ENCODE measurements at places on chromosomes 1 and 21.

DNA sequence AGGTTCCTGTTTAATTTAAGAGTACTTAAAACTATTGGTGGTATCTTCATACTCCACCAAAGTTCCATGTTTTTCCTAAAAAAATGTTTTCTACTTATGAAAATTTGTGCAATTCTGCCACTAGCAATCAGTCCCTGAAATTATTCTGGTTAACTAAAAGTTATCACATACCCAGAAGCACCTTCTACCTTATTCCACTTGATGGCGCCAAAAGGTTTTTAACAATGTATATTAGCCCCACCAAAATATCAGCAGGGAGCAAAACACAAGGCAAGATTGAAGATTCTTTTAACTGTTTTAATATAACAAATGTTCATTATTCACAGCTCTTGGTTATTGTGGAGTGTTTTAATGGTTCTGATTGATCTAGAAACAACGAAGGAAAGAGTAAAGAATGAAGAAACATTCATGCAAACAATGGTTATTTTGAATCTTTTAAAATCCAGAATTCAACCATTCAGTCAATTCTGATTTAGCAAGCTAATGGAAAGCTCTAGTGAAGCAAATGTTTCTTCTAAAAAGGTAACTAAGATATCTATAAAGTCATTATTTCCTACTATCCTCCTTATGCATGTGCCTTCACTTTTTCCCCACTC is 67.2 kb downstream of the TTLL7 start:
- peak; percentile 66 for DNase-seq

GRCh38 chr1:179177182-179177581 is 52.3 kb downstream of the ABL2 start:
- DNase-seq, result peak; percentile 23

DNA sequence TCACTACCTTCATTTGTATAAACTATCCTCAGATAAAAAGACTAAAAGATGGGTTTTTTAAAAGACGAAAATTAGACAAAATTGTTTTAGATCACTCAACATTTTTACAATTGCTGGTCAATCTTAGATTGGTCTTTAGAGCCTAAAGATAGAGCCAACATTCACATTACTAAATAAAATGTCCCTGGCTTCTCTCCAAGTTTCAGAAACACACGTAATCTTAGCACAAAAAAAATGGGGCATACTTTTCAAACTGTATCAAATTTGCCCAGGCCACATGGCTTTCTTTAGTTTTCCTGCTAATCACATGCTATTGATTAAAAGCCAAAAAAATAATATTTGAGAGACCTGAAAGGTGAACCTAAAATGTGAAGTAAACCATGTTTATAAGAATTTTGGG is 288.1 kb downstream of the DPYD start:
- no peak for DNase-seq

GRCh38 chr1:116415699-116416533 is 42.9 kb downstream of the ATP1A1 start:
- peak; percentile 57 for DNase-seq

DNA sequence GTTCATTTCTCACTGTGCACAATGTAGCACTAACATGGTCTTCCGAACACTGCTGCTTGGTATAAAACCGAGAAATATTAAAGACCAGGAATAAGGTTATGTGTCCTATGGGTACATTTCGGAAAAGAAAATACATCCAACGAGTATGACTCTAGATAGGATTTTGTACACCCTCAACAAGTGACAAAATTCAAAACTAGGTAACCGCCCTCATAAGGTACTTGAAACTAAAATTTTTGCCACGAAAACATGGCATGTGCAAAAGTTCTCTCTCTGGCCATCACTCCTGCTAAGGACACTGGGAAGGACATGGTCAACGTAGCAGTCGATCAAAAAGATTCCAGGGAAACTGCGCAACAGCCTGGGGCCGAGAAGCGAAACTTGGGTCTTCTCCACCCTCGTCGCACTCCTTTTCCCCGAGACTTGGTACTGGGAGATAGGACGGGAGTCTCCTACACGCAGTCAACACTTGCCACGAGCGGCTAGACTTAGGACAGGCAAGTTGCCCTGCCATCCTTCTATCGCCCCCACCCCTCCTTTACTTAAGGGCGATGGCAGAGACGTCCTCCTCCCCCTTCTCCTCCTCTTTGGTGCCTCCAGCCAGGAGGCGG is 338 bp upstream of the TOR1AIP1 start:
- DNase-seq, result peak; percentile 98

DNA sequence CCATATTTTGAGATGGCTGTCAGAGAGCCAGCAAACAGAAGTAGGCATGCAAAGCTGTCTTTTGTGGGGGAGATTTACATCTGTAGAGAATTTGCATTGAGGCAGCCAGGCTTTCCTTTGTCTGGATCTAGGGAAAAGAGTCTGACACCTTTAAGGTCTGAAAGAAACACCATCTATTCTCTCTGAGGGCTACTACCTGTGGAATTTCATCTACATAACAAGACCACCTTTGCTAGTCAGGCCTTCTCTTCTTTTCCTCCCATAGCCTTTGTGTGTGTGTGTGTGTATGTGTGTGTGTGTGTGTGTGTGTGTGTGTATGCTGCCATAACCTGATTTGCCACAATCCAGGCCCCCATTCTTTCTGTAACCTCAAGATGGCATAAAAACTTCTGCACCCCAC is 28.4 kb upstream of the DMRTB1 start:
- no peak for DNase-seq

DNA sequence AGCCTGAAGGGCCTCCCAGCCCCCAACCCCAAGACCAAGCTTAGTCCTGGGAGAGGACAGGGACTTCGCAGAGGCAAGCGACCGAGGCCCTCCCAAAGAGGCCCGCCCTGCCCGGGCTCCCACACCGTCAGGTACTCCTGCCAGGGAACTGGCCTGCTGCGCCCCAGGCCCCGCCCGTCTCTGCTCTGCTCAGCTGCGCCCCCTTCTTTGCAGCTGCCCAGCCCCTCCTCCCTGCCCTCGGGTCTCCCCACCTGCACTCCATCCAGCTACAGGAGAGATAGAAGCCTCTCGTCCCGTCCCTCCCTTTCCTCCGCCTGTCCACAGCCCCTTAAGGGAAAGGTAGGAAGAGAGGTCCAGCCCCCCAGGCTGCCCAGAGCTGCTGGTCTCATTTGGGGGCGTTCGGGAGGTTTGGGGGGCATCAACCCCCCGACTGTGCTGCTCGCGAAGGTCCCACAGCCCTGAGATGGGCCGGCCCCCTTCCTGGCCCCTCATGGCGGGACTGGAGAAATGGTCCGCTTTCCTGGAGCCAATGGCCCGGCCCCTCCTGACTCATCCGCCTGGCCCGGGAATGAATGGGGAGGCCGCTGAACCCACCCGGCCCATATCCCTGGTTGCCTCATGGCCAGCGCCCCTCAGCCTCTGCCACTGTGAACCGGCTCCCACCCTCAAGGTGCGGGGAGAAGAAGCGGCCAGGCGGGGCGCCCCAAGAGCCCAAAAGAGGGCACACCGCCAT is 21.9 kb upstream of the ARF1 start:
- no peak for DNase-seq

DNA sequence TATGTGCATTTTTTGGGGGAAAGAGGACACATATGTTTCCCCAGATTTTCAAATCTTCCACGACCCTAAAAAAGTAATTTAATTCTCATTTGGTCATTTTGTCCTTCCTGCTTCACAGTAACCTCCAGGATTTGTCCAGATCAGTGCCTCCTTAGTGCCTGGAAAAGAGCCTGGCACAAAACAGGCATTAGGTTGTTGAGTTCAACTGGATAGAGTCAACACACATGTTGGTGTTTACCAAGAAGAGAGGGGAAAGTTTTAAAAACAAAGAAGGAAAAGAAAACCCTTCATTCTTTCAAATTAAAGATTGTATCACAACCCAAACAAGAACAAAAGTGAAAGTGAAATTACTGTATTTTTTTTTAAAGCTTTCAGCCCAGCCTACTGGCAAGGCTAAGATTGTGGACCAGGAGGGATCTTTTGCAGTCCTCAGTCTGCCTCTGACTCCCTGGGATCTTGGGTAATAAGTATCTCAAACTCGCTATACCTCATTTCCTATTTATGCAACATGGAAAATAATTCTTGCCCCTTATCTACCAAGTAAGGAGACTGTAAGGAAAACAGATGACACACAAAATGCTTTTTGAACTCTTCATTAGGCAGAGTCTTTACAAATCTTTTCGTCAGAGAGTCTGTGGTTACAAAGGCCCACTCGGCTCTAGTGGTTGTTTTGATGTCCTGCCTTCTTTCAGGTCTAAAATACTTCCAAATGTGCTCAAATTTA is 57.8 kb downstream of the ZNF281 start:
- no peak for DNase-seq

DNA sequence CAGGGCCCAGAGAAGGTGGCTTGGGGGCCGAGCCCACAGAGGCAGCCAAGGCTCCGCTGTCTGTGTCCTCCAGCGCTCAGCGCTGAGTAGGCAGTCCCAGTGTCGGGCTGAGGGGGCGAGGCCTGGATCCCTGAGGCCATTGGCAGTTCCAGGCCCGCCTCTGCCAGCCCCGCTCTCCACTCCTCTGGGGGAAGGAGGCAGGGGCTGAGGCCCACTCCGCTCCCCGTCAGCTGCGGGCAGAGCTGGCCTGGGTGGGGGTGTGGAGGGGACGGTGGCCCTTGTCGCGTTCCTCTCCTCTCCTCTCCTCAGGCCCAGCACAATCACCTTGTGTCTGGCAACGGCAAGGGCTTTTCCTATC is 132.8 kb downstream of the CASZ1 start:
- peak; percentile 69 for DNase-seq

GRCh38 chr21:32184485-32184884 is 94.4 kb downstream of the MIS18A start:
- no peak for DNase-seq

GRCh38 chr1:88327391-88328267 is 356.4 kb upstream of the PKN2 start:
- peak; percentile 51 for DNase-seq

DNA sequence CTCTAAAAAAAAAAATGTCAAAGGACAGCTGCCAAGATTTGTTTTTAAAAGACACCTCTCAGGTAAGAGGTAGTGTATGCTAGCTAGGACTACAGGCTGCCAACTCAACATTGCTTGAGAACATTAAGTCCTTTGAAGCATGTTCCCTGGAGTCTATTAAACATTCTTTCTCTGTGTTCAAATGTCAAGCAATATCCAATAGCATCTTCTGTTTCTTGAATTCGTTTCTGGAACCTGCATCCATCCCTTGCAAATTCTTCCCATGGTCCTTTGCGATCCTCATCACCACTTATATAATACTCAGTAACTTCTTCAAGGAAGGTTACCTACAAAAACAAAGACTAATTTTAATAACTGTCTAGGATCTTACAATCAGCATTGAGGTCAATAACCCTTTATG is 5.6 kb downstream of the PPP1R15B start:
- no peak for DNase-seq

- no peak for DNase-seq
Measured at GRCh38 chr1:63320022-63320721, 2.2 kb upstream of the FOXD3 start.

DNA sequence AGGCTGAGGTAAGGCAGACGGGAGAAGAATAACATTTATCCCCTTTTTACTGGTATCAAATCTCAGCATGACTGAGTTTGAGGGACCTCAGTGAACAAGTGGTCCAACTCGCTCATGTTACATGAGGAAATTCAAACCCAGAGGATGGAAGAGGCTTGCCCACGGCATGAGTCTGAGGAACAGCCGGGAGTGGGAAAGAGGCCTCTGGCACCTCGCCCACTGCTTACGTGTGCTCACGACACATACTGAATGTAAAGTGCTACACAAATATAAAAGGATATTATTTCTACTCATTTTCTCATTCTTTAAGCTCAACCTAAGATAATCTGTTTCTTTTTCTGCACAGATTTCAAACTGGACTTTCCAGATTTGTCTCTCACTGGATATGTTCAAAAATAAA is 14.7 kb downstream of the BEND5 start:
- DNase-seq, result peak; percentile 23

DNA sequence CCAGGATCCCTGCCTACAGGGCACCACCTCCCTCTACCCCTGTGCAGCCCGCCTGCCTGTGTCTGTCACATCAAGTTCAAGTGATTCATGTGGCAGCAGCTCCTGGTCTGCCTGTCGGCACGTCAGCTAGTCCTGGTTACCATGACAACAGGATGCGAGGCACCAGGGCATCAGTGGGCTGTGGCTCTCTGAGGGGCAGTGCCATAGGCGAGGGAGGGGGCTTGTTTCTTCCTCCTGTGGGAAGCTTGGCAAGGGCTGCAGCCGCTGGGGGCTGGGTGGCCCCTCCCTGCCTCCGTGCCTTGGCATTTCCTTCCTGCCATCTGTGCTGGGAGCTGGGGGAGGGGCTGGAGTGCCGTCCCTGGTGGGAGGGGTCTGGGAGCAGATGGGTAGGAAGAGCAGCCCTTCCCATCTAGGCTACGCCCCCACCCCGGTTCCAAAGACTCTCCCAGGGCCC is 43.1 kb downstream of the FOXO6 start:
- peak; percentile 63 for DNase-seq

- no peak for DNase-seq
Measured at GRCh38 chr1:207745285-207745684, 6.6 kb upstream of the CD46 start.

GRCh38 chr21:43829161-43829560 is 35.9 kb upstream of the AGPAT3 start:
- no peak for DNase-seq

DNA sequence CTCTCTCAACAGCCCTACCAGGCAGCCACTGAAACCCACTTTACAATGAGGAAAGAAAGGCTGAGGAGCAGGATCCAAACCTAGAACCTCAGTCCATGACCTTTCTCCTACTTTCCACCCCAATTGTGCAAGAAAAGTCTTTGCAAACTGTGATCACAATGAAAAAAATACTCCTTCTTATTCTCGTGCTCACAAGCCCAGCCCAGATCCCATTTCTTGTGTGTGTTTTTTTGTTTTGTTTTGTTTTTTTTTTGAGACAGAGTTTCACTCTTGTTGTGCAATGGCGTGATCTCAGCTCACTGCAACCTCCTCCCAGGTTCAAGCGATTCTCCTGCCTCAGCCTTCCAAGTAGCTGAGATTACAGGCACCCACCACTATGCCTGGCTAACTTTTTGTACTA is 97.7 kb downstream of the CRYAA start:
- DNase-seq, result no peak

- no peak for DNase-seq
Measured at GRCh38 chr1:188642704-188643103, 1814.0 kb downstream of the PLA2G4A start.

DNA sequence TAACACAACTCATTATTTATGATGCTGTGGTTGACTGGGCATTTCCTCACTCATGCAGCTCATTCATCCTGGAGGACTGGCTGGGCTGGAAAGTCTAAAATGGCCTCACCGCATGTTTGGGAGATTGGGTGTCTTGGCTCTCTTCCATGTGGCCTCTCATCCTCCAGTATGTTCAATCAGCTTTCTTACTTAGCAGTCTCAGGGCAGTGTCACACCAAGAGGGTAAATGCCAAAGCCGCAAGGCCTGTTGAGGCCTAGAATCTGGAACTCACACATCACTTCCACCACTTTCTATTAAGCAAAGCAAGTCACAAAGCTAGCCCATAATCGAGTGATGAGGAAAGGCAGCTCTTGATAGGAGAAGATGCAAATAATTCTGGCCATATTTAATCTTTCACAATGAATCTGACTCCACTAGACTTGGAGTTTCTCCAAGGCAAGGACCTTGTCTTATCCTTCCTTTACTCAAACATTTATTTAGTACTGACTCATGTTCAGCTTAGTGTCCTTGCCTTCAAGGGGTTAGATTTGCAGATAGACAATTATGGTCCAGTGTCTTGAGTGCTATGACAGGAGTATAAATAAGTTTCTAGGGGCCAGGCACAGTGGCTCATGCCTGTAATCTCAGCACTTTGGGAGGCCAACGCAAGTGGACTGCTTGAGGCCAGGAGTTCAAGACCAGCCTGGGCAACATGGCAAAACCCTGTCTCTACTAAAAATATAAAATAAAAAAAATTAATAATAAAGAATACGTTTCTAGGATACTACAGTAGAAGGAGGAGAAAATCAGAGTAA is 45.1 kb downstream of the TMEM53 start:
- DNase-seq, result no peak

GRCh38 chr1:117235863-117236465 is 25.2 kb upstream of the VTCN1 start:
- peak; percentile 37 for DNase-seq
